Activated CD8-positive, alpha-beta memory T cell treated with anti-CD3 and anti-CD28 coated beads for 4 hours (primary cell): ENCODE measurements at places on chromosomes 2 and 18.

GRCh38 chr2:10584242-10584753, 105.5 kb downstream of the NOL10 start:
- no peak for DNase-seq

DNA sequence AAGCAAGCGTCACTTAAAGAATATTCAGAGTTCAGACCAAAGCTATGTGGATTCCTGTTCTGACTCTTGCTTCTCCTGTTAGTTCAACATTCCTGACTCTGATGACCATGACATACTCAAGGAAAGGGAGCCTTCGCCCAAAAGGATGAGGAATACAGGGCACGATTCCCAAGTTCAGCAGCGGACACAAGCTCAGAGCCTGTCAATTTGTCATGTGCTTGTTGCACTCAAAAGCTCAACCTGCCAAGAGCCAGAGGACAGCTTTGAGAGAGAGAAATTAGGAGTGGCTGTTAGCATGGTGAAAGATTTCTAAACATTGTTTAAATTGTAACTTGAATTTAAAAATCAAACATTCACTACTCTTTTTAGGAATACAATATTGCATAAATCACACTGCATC, 33.3 kb downstream of the APLF start:
- no peak for DNase-seq

DNA sequence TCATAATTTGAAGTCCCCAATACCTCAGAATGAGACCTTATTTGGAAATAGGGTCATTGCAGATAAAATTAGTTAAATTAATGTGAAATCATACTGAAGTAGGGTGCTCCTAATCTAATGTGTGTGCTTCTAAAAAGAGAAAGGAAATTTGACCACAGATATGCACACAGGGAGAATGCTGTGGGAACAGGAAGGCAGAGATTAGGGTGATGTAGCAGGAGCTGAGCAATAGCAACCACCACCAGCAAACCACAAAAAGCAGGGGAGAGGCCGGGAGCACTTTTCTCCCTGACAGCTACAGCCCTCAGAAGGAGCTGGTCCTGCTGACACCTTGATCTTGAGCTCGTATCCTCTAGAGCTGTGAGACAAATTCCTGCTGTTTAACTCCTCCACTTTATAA, 24.6 kb upstream of the SCG2 start:
- no peak for DNase-seq

DNA sequence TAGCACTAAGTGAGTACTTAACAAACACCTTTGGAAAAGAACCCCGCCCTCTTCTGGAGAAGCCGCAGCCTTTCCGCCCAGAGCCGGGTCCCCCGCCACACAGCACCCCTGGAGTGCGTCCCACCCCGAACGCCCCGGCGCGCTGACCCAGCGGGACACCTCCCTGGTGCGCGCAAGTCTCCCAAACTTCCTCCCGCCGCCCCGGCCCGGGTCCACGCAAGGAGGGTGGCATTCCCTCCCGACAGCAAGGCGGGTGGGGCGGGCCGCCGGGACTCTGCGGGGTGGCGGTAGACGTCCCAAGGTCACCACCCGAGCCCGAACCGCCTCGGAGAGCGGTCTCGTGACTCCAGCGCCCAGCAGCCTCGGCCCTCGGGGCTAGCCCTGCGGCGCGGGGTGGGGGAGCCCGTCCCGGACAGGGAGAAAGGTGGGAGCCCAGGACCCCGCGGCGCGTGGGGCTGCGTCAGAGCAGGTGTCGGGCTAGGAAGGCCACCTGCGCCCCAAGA, 598 bp downstream of the CCDC93 start:
- DNase-seq: peak; percentile 9

- no peak for DNase-seq
These were observed 102.3 kb downstream of the ZFP36L2 start for GRCh38 chr2:43123981-43124686.

DNA sequence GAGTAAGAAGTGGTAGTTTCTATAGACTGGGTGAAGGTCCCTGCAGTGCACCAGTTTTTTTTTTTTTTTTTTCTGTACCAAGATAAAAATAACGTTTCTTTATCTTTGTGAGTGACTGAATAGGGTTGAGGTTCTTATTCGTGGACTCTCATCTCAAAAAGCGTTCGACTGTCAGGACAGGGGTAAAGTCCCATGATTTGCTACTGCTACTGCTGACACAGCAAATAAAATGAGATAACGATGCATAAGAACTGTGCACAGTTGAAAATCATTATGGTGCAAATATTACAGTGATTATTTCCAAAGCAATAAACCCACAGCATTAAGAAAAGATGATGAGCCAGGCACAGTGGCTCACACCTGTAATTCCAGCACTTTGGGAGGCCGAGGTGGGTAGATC, 482.0 kb upstream of the CHST9 start:
- no peak for DNase-seq

GRCh38 chr2:157245846-157246764, 11.4 kb upstream of the GALNT5 start:
- DNase-seq: no peak

DNA sequence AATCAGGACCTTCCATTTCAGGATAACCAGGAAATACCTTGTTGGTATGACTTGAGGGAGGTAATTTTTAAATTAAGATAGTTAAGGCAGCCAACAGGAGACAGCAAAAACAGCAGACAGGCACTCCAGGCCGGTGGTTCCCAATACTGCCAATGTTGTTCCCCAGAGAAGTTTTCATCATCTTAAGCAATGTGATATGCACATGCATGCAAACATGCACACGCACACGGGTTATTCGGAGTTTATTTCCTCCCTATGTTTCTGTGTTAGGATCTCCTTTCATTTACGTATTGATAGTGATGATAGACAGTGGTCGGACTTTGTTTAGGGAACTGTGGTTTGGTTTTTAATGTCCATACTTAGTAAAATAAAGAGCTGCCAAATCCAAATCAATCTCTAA, 55.3 kb downstream of the STEAP3 start:
- DNase-seq: no peak

- no peak for DNase-seq
These were observed 6.1 kb downstream of the CABLES1 start for GRCh38 chr18:23141104-23141999.

DNA sequence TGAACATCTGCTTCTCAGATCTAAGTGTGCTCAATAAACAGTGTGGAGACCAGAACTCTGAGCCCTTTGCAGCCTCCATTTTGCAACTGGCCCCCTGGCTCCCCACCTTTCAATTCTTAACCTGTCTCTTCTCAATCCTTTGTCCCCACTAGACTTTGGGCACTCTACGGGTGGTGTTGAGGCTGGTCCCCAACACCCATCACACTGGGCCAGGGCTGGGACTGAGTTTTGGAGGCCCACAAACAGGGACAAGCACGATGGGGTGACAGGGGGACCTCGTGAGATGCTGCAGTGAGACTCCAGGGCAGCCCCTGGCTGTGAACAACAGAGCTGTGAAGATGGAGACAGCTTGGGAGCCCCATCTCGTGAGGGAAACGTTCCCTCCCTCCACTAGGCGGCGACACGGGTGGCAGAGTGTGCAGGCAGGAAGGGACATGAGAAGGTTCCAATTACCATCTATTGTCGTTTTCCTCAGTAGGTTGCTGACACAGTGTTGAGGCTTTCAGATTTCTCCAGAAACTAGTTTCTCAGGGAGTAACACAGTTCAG, 1.2 kb downstream of the ANKMY1 start:
- DNase-seq: no peak

- DNase-seq: no peak
These were observed 46.5 kb downstream of the KCNIP3 start for GRCh38 chr2:95343429-95344214.

DNA sequence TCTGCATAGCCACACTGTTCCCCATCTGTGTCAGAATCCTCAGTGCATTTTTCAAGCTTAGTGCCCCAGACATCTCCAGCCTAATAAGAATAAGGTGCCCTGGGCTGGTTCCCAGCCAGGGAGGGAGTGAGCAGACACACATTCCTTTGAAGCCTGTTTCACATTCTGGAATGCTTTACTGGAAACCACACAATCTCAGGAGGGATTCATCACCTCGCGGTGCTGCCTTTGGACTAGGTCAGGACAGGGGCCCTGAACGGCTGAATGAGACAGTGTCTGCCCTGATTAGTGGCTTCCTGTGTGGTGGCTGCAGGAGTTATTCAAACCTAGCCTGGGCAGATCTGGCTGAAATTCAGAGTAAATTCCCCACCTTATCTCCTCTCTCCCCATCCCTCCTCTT, 108.0 kb upstream of the LDAH start:
- no peak for DNase-seq

DNA sequence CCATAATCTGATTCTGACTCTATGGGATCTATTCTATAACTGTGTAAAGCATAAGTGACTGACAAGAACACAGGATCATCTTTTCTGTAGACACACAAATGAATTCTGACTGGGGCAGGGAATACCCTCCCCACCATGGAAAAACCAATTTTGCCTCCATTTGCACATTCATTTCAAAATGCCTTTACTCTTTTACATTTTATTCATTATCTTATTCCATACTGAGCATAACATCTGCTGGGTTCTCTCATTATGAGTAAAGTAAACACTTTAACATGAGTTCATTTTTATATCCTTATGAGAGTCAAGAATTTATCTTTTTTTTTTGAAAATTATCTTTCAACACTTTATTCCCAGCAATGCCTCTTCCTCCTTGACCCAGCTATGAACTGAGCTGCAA, 163.5 kb downstream of the RNF152 start:
- no peak for DNase-seq

DNA sequence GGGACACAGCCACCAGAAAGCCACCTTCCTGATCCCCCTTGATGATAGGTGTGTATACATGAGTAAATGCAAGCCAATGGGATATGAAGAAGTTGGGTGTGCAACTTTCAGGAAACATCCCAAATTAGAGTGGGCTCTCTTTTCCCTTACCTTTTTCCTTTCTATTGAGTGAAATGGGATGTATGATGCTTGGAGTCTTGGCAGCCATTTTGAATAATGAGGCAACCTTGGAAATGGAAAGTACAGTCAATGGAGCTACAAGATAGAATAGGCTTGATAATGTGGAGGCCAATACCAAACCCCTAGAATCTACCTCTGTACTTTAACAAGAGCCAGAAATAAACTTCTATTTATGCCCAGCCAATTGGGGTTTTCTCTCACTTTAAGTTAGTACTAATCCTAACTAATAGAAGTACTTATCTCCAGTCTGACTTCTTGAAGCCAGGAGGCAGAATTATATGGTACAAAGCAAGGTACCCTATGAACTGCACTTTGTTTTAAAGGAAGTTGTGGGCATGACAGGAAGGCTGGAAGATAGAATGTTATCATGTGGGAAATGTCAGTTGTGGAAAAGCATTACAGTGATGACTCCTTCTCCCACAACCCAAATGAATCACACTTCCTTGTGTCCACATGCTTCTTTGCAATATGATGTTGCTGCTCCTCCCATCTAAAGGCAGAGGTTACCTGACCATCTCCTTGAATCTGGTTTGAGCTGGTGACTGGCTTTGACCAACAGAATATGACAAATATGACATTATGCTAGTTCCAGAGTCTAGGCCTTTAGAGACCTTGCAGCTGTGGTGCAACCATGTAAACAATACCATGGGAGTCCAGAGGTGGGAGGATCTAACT, 12.9 kb upstream of the NABP1 start:
- DNase-seq: no peak

DNA sequence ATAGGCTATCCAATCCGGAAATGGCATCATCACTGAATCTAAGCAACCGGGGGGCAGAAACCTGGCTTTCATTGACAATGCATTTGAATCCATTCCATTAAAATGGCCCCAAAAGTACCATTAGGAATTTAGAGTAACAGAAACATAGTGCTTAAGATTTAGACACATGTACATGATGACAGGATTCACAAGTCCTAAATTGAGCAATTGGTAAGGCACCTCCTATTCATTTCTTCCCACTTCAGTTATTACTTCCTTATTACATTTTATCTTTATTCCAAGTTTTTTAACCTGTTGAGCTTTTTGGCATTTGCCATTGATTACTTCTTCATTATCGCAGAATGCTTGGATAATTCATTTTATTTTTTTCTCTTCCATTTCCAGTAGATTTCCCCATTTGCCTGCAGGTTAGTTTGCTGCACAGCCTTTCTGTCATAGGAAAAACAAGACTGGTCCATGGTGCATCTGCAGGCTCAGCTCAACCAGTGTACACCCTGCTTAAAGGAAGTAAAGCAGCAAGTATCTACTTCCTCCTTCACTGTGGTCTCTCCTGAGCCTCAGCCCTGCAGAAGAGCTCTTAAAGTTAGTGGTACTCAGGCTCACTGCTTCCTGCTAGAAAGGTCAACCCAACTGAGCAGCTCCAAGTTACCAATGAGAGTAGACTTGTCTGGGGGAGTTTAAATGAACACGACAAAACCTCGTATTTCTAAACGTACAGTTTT, 89.2 kb downstream of the DOCK10 start:
- DNase-seq: no peak

DNA sequence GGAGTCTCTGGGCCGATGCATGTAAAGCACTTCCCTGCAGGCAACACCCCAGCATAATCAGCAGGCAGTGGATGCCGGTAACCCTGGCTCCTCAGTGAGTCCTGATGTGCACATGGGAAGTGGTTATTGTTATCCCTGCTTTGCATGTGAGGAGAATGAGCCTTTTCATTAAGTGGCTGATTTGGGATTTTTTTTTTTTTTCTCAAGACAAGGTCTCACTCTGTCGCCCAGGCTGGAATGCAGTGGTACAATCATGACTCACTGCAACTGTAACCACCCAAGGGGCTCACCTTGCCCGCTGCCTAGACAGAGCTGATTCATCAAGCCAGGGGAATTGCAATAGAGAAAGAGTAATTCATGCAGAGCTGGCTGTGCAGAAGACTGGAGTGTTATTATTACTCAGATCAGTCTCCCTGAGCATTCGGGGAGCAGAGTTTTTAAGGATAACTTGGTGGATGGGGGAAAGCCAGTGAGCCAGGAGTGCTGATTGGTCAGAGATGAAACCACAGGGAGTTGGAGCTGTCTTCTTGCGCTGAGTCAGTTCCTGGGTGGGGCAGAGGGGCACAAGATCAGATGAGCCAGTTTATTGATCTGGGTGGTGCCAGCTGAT, 95.4 kb downstream of the SOCS6 start:
- no peak for DNase-seq

DNA sequence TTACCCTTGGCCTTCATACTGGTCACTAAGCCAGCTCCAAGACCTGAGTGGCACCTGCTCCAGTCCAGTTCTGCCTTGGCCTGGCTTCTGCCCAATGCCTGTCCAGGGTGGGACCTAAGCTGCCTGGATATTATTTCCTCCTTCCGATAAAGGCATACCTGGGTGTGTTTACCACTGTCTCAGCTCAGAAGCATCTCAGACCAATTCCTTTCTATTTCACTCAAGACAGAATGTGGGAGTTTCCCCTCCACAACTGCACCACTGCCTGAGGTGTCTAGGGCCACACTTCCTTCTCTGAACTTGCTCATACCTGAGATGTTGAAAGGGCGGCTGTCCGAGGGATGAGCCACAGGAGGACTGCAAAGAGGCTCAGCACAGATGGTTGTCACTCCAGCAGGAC, 18.4 kb upstream of the CAB39 start:
- no peak for DNase-seq

- DNase-seq: no peak
These were observed 71.8 kb upstream of the ATL2 start for GRCh38 chr2:38448692-38449410.

DNA sequence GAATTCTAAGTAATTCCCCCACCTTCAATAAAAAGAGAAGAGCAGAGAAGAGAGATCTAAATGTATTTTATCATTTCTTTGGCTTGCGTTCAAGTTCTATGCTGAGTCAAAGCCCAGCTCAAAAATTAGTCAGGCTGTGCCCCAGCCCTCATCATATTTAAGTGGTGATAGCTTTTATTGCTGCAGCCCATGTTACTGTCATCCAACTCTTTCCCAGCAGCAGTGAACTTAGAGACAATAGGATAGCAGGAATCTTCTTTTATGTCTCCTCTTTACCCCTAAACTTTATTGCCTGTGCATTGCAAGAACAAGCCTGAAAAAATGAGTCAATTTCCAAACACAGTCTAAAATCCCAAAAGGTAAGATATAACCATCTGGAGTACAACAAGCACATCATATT, 1599.3 kb upstream of the PIK3C3 start:
- no peak for DNase-seq
